ENCODE measurements at places on chromosomes 6 and 20.

DNA sequence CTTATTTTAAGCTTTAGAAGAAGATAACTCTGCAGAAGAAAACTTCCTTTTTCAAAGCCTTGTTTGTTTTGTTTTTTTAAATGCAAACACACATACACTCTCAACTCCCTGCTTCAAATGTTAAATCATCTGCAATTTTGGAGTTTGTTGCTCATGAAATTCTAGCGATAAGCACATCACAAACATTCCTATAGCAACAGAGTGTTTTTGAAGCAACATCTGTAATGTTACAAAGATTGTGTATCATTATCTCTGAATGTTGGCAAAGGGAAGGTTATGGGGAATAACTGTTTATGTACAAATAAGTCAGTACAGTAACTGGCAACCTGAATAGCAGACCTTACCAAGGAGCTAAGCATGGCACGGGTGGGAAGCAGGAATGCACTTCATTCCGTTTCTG, 84.8 kb upstream of the MRPS10 start:
- no peak for DNase-seq

DNA sequence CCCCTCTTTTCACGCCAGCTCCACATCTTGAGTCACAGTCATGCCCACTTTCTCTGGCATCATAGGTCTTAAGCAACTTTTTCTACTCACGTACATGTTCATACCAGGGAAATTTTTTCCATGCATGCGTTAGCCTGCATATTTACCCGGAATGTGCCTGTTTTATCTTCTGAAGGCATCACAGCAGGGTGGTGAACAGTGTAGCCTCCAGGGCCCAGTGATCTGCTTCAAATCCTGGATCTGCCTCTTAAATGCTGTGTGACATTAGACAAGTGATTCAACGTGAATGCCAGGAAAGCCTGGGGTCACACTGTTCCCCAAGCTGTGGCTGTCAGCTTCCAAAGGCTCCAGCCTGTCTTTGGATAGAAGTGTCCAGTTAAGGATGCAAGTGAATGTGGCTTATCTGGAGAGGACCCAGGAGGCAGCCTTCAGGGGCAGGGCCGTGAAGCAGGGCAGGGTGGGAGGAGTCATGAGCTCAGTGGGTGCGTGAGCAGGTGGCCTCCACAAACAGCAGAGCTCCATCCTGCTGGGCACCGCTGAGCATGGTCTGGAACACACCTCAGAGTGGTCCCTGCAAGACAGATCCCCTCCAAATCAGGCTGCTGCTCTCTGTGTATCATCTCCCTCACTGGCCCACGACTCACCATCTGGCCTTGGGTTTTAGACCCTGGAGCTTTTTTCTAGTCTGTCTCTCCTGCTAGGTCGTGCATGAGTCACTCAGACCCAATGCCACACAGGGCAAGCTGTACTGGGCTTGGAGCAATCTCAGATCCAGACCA, 30.4 kb upstream of the CD93 start:
- DNase-seq, result peak; percentile 72

DNA sequence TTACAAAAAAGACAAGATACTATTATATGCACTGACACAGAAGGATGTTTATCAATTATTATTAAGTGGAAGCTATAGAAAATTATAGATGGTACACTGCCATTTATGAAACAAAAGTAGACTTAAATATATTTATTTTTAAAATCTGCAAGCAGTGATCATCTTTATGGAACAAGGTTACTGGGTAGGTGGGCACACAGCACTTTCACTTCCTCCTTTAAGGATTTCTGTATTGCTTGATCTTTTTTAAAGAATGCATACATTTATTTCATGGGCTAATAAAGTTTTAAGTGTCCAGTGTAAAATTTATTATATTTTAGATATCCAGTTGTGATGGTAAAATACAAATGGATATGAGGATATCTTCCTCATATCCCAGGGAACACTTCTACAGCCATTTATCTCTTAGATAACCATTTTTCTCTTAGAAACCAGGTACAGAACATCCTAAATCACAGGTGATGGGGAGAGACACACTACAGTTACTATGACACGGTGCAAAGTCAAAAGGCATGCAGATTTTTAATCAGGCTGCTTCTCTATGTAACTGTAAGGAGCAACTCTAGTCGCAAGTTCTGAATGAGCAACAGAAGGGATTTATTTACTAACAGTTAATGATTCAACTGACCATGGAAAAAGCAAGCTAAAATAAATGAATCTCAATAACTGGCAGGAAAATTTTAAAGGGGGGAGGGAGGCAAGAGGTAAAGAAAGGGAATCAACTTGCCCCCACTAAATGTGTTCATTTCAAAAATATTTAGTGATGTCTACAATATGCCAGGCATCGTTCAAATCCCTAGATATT, 2.2 kb downstream of the FBXL4 start:
- DNase-seq, result no peak

DNA sequence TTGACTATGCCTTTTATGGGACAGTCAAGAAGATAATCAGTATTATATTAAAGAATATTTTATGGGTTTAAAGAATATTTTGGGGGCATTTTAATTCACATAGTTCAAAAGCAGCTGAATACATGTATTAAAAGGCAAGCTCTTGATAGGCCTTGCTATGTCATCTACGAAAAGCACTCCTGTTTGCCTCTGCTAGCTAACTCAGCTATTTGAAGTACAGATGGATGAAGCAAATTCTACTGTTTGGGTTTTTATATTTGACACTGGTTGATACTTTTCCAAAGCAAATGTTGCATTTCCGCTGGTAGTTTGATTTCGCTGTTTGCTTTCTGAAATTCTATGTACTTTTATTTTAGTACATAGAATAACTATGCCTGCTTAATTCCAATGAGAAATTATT, 47.0 kb downstream of the SLC22A3 start:
- DNase-seq, result no peak

Data from NCI-H510A (cell line).